ENCODE measurements at places on chromosomes 3 and 15.

DNA sequence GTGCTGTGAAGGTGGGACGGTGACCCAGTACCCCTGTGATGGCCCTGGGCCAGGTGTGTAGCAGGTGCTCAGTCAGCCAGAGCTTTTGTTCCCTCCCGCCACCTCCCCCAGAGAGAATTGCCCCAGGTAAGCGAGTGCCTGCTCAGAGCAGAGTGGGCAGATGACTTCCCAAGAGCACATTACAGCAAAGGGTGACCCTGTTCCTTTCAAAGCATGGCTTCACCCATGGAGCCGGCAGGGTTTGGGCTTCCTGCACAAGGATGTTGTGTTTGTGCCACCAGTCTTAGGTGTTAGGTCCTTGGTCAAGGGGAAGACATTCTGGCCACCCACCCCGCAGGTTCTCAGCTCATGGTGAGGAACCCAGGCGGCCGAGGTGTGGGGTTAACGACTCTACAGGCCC, 30.7 kb downstream of the SLC6A6 start:
- DNase-seq = no peak

DNA sequence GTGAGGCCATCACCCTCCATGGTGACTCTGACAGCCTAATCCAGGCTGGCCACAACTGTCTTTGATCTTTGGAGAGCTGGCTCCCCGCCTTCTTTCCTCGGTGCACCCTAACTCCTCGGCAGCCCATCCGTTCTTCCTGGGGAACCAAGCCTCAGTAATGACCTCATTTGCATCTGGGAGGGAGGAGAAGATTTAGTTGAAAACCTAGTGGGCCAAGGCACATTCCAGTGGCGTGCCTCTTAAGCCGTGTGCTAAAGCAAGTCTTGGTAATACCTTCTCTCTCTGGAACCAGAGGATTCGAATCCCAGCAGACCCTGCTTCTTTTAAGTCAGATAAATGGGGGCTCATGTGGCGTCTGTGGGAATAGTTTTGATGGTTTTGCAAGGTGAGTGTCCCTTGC, 233.1 kb downstream of the EBLN2 start:
- DNase-seq = no peak

GRCh38 chr3:127628788-127629466, at the start of gene PODXL2:
Gene PODXL2, plus strand, starts transcription at chr3:127629185. Its CDS starts 35 bp downstream, at chr3:127629220.
- DNase-seq = peak; percentile 52

DNA sequence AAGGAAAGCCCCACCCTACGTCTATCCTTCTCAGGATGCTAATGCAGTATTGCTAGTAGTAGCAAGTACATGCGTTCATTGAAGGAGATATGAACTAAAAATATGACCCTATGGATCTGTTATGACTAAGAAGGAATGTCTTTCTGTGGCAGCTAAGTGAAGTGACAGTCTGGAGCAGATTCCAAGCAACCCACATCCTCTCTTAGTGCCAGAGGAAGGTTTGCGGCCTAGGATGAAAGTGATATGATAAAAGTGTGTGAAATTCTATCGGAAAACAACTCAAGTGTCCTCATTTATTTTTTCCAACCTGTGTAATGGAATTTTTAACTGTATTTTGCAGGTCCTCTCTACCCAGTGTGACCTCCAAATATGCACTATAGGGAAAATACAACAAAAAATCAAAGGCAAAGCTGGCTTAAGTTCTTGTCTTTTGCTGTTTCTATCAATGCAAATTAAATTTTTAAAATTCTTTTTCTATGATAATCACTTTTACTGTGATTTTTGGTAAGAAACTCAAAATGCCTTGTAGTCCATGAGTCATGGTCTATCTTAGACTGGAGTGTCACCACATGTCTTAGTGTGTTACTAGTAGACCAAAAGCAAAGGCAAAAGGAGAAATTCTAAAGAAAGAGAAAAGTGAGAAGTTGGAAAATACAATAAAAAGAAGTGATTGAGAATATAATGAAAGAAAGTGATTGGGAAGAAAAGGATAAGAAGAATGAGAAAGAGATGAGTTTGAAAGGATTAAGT, 161.2 kb upstream of the TMCO5A start:
- no peak for DNase-seq

- DNase-seq = no peak
These were observed 116.6 kb downstream of the ST8SIA2 start for GRCh38 chr15:92510163-92510882.

DNA sequence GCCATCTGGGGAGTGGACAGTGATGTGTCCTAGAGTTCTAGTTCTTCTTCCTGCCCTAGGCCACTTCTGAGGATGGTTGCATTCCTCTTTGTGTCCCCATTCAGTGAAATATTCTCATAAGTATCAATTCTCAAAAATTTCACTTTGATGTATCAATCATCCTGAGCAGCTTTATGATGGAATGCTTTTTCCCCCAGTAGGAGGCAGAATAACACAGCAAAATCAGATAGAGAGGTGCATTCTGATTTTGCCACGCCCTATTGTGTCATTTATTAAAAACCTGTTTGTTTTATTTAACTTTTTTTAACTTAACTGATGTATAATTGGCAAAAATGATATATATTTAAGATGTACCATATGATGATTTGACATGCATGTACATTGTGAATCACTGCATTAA, 656.0 kb upstream of the GRM7 start:
- no peak for DNase-seq

DNA sequence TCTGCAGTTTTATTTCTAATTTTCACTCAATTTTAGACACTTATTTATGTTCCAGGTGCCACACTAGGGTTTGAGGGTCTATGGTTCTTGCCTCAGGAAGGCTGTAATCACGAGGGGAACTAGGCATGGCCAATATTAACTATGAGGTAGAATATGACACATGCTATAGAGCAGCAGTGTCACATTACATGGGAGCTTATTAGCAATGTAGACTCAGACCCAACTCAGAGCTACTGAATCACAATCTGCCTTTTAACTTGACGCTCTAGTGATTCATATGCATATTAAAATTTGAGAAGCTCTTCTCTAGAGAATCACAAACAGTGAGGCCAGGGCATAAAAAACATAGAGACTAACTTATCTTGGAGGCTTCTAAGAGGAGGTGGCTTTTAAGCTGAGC, 32.8 kb upstream of the MRPL3 start:
- DNase-seq = no peak

GRCh38 chr15:77002954-77003912, 8.3 kb downstream of the PSTPIP1 start:
- DNase-seq = no peak

GRCh38 chr3:123318374-123318773, 116.6 kb downstream of the SEC22A start:
- no peak for DNase-seq

- DNase-seq = no peak
These were observed 14.9 kb downstream of the ATXN7 start for GRCh38 chr3:63878394-63879060.

GRCh38 chr3:9947025-9947995, 4.9 kb downstream of the PRRT3 start:
- DNase-seq = peak; percentile 47

- DNase-seq = peak; percentile 43
These were observed 96.6 kb downstream of the CEMIP start for GRCh38 chr15:80875568-80876347.
